ENCODE measurements at places on chromosomes 7 and 10. TPM values are rescaled to one million over a fixed set of nuclear protein-coding genes. Genes with fewer than 3 reads are reported as not detected.

Gene YAE1
- total RNA-seq, result 20.8 TPM

- DNase-seq, result no peak
- no peaks in the 10 kb centered on the region for H3K27me3 ChIP-seq
- no peak overlapping the region for H3K4me3 ChIP-seq
- no peak overlapping the region for H3K27ac ChIP-seq
Observed at GRCh38 chr10:58515291-58515941, 2.7 kb downstream of the BICC1 start.

DNA sequence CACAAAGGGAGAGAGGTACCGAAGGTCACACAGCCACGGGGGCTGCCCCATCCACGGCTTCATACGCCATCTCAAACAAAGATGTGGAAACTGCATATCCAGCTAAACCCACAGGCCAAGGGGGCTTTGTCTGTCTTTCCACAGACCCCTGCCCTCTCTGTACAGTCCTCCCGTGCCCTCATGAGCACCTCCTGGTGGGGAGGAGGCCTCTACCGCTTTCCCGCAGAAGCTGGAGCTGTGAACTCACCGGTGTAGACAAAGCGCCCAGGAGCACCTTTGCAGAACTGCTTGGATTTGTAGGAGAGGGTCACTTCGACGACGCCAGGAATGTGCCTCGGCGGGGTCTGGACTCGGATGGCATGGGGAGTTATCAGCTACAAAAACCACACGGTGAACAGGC is 97.2 kb downstream of the EBF3 start:
- no peak overlapping the region for H3K27ac ChIP-seq
- no peak for DNase-seq
- H3K4me1 ChIP-seq, result no peaks in the 10 kb centered on the region
- no peaks in the 10 kb centered on the region for H3K36me3 ChIP-seq

DNA sequence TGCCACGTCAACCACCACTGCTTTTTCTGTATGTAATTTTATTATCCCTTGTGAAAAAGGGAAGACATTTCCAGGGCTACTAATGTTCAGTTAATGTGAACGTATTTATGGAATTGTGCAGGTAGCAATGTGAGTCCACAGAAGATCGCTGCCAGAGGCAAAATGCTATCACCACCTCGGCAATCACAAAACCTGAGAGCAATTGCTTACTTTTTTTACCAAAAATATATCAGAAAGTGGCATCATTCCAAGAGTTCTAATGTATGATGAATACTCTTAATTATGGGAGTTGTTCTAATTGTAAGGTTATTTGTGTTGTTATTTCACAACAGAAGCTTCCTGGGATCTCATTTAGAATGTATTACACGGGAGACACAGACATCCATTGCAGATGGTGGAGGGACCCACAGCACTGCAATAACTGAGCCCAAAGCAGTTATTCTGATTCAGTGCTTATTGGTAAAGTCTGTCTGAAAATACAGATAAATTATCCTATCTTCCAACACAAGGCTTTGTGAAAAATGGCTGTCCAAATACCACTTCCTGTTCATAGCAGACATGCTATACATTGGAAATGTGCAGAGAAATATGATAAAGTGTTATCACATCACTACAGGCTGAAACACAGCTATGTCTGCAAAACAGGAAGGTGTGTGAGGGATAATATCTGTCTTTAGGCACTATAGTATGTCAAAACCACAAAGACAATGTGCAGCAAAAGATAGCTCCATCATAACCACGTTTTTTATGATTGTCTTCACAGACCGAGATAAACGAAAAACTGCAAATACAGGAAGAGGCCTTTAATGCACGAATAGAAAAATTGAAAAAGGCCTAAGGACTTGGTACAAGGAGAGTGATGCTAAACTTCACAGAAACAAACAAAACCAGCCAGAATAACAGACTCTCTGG is 102.7 kb downstream of the CABCOCO1 start:
- no peaks in the 10 kb centered on the region for H3K4me1 ChIP-seq
- H3K27me3 ChIP-seq, result no peaks in the 10 kb centered on the region
- DNase-seq, result no peak
- no peaks in the 10 kb centered on the region for H3K36me3 ChIP-seq
- no peak overlapping the region for H3K27ac ChIP-seq

Gene NCF1
- 16.4 TPM for total RNA-seq

DNA sequence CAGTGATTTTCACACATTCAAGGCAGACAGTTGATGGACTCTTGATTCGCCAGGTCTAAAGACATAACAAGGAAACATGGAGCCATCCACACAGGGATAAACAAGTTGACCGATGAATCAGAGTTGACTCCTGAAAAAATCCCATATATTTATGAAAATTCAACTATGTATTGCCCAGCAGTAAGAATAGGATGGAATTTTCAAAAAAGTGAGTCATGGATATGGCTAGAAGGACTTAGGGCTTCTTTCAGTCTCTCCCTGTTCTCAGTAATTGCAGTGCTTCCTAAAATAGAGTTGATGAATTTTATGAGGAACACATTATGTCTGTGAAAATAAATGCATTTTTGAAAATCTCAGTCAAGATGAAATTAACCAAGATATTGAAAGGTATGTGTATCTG is 301.2 kb downstream of the PLXDC2 start:
- no peaks in the 10 kb centered on the region for H3K4me1 ChIP-seq
- no peak overlapping the region for H3K4me3 ChIP-seq
- H3K36me3 ChIP-seq, result no peaks in the 10 kb centered on the region
- no peaks in the 10 kb centered on the region for H3K27me3 ChIP-seq

Gene GNGT1
- total RNA-seq, result not detected

GRCh38 chr10:112969131-112969530 is 19.1 kb downstream of the TCF7L2 start:
- no peak for DNase-seq
- H3K4me3 ChIP-seq, result no peak overlapping the region
- no peak overlapping the region for H3K27ac ChIP-seq
- H3K4me1 ChIP-seq, result peaks cover 4% of the 10 kb centered on the region
- H3K27me3 ChIP-seq, result no peaks in the 10 kb centered on the region

Gene VPS37D
- total RNA-seq, result 1.5 TPM

Data from aorta (tissue), 5 donors.